Muscle of leg (tissue), 16 donors: ENCODE measurements at places on chromosomes 5 and 9. TPM values are rescaled to one million over a fixed set of nuclear protein-coding genes. Genes with fewer than 3 reads are reported as not detected.

DNA sequence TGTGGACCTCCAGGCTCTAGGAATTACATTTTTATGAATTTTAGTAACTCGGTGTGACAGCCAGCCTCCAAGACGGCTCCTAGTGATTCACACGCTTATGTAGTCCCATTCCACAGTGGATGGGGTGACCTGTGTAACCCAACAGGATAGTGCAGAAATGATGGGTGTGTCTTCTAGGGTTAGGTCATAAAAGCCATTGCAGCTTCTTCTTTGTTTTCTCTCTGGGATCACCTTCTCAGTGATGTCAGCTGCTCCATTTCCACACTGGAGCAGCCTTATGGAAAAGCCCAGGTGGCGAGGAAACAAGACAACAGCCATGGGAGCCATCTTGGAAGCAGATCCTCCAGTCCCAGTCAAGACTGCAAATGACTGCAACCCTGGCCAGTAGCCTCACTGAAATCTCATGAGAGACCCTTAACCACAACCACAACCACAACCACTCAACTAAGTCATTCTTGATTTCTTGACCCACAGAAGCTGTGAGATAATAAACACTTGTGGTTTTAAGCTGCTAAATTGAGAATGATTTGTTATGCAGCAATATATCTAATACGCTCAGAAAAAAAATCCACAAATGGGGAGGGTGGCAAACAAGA, 5.1 kb upstream of the GNPDA1 start:
- no peaks in the 10 kb centered on the region for H3K36me3 ChIP-seq
- H3K4me1 ChIP-seq, result peaks cover 17% of the 10 kb centered on the region
- H3K4me3 ChIP-seq, result no peak overlapping the region

DNA sequence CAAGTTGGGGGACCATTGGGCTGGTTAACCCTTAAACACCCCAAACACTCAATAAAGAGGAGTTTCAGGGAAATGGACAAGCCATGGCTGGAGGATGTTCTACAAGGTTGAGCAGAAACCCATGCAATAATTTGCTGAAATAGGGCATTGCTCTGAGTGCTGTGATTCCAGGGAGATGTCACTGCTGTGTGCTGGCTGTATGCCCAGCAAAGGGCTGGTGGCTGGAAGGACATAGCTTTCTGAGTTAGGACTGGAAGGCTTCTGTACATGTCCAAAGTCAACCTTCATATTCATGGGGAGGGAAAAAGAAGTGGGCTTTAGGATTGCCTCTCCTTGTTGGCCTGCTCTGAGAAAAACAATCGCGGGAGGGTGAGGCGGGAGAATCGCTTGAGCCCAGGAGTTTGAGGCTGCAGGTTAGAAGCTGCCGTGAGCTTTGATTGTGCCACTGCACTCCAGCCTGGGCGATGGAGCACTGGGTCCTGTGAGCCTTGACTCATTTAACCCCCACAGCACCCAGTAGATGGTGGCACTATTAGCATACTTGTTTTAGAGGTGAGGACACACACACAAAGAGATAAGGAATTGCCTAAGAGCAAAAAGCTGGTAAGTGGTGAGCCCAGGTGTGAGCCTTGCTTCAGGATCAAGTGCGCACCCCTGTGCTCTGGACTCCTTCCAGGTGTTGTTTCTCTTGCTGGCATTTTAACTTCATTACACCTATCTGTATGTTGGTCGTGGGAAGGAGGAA, 20.4 kb downstream of the IL12B start:
- H3K36me3 ChIP-seq, result no peaks in the 10 kb centered on the region
- H3K4me1 ChIP-seq, result no peaks in the 10 kb centered on the region
- no peak overlapping the region for H3K4me3 ChIP-seq
- peaks cover 41% of the 10 kb centered on the region for H3K27me3 ChIP-seq
- no peak for DNase-seq
- no peak overlapping the region for H3K27ac ChIP-seq

DNA sequence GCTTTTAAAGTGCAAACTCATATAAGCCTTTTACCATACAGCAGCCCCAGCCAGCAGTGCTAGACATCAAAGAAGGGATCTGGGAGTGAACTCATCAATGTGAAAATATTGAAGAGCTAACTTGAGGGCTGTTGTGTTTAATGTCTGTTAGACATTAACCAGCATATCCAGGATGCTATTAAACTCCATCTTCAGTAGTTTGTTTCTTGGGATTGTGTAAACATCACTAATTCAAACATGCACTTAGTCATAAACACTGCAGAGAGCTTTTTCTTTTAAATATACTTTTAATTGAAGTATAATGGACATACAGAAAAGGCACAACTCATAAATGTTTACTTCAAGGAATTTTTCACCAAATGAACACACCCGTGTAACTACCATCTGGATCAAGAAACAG, 81.8 kb downstream of the TMEM252 start:
- H3K4me1 ChIP-seq, result peaks cover 2% of the 10 kb centered on the region
- DNase-seq, result no peak
- H3K27ac ChIP-seq, result no peak overlapping the region
- no peak overlapping the region for H3K4me3 ChIP-seq
- H3K36me3 ChIP-seq, result no peaks in the 10 kb centered on the region

DNA sequence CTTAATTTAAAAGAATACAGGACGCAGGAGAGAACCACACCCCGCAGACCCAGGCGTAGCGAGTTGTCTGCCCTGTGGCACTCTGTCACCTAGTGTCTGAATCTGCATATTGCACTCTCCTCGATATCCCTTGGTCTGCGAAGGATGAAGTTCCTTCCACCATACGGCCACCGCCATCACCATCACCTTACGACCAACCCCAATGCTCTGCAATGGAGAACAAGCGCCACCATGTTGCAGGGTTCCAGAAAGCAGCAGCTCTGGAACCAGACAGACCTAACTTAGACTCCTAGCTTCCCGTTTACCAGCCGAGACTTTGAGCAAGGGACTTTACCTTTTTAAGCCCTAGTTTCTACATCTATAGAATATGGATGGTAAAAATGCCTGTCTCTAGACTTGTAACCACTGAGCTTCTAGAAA, 77.4 kb upstream of the DMRT1 start:
- no peaks in the 10 kb centered on the region for H3K36me3 ChIP-seq
- no peak overlapping the region for H3K4me3 ChIP-seq
- H3K27me3 ChIP-seq, result no peaks in the 10 kb centered on the region
- H3K27ac ChIP-seq, result no peak overlapping the region

DNA sequence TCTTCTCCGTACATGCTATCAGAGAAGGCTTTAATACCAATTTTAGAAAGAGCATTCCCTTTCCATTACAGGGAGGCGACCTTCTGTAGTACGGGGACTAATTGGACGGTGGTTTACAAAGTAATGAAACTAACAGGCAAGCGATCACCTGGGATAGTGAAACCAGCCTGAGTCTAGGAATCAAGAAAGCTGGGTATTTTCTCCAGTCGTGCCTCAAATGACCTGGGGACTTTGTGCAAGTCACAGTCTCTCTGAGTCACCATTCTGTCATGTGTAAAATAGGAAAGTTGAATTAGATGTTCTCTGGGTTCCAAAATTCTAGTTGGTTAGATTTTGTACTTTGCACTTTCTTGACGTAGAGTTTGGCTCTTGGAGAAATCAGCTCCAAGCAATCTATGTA, 22.7 kb upstream of the SSBP2 start:
- DNase-seq, result no peak
- peaks cover 4% of the 10 kb centered on the region for H3K4me1 ChIP-seq
- H3K36me3 ChIP-seq, result no peaks in the 10 kb centered on the region
- H3K27me3 ChIP-seq, result no peaks in the 10 kb centered on the region
- no peak overlapping the region for H3K4me3 ChIP-seq
- no peak overlapping the region for H3K27ac ChIP-seq

DNA sequence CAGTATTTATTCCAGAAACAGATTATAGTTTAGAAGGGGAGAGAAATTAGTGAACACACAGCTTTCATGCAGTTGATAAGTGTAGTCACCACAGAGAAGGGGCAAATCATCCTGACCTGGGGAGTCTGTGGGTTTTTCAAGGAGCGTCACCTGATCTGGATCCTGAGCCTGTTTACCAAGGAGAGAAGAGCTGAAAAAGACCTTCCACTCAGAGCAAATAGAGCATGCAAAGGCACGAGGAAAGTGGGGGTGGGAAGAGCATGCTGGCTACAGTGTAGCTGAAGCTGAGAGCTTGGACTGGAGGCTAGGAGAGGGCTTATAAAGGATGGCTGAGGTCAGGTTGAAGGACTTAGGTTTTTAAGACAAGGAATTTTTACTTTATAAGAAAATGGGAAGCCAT, 30.4 kb downstream of the ACO1 start:
- H3K27me3 ChIP-seq, result no peaks in the 10 kb centered on the region
- H3K4me3 ChIP-seq, result no peak overlapping the region
- no peaks in the 10 kb centered on the region for H3K4me1 ChIP-seq
- DNase-seq, result no peak

DNA sequence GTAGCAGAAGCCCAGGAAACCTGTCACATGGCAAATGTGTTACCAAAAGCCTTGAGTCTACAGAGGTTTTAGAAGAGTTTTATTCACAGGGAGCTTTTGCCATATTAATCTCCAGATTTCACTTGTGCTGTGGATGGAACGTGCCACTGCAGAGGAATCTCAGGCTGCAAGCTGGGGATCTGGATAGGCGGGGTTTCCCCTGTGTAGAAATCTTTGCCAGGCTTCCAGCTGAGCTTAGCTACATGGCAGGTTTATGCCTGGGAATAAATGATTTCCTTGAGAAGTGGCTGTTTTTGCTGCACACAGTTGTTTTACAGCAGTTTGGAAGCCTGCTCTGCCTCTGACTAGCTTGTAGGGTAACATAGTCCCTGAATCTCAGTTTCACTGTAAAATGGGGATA, 224.6 kb upstream of the PLPPR1 start:
- no peaks in the 10 kb centered on the region for H3K27me3 ChIP-seq
- no peak overlapping the region for H3K27ac ChIP-seq
- H3K4me3 ChIP-seq, result no peak overlapping the region
- H3K36me3 ChIP-seq, result no peaks in the 10 kb centered on the region
- no peaks in the 10 kb centered on the region for H3K4me1 ChIP-seq

DNA sequence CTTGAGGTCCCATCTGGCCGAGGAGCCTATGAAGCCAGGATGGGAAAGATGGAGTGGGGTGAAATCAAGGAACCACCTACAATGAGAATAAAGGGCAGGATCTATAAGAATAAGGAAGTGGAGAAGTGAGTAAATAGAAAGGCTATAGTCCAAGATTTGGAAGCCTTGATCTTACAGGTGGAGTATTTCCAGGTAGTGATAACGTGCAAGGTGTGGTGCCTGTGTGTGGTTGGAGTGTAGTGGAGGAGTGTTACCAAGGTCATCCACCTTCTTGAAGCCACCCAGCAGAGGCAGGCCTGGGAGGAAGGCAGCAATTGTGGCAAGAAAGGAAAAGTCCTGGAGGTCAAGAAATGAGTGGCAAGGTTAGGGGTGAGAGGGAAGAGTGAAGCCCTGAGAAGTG, 72.9 kb downstream of the IQGAP2 start:
- no peak overlapping the region for H3K27ac ChIP-seq
- no peaks in the 10 kb centered on the region for H3K27me3 ChIP-seq
- H3K4me3 ChIP-seq, result no peak overlapping the region

GRCh38 chr9:11973511-11973910, 719.7 kb upstream of the TYRP1 start:
- no peak overlapping the region for H3K27ac ChIP-seq
- no peaks in the 10 kb centered on the region for H3K27me3 ChIP-seq
- H3K36me3 ChIP-seq, result no peaks in the 10 kb centered on the region

- DNase-seq, result peak; percentile 76
- H3K27ac ChIP-seq, result peak overlapping the region; percentile 49
- no peaks in the 10 kb centered on the region for H3K27me3 ChIP-seq
- no peak overlapping the region for H3K4me3 ChIP-seq
- peaks cover 16% of the 10 kb centered on the region for H3K4me1 ChIP-seq
Observed at GRCh38 chr9:109475526-109475925, 22.6 kb downstream of the PTPN3 start.

- H3K4me1 ChIP-seq, result peaks cover 38% of the 10 kb centered on the region
- peaks cover 63% of the 10 kb centered on the region for H3K36me3 ChIP-seq
- peak overlapping the region; percentile 89 for H3K27ac ChIP-seq
Observed at GRCh38 chr9:114003758-114004157, 74.3 kb downstream of the AMBP start.

- peak overlapping the region; percentile 92 for H3K27ac ChIP-seq
- H3K4me3 ChIP-seq, result peak overlapping the region; percentile 41
- no peak for DNase-seq
- H3K36me3 ChIP-seq, result no peaks in the 10 kb centered on the region
- H3K27me3 ChIP-seq, result peaks cover 78% of the 10 kb centered on the region
Observed at GRCh38 chr5:42991404-42992087, 48.6 kb downstream of the ANXA2R start.

Gene ECM2
- 15.0 TPM for polyA plus RNA-seq

Gene INSYN2B
- polyA plus RNA-seq, result 0.45 TPM

Gene ZNF879
- polyA plus RNA-seq, result 3.9 TPM

Gene CAMK4
- 5.4 TPM for polyA plus RNA-seq

Gene PCDHA4
- 0.10 TPM for polyA plus RNA-seq

Gene FRMD3
- polyA plus RNA-seq, result 34.7 TPM

Gene DEPDC1B
- 5.5 TPM for polyA plus RNA-seq

Gene FOXI1
- polyA plus RNA-seq, result not detected

Gene RHOBTB3
- polyA plus RNA-seq, result 104 TPM

Gene CSF1R
- 27.3 TPM for polyA plus RNA-seq
